CD14-positive monocyte (primary cell): ENCODE measurements at places on chromosomes 13 and 19. TPM values are rescaled to one million over a fixed set of nuclear protein-coding genes. Genes with fewer than 3 reads are reported as not detected.

The C1QTNF9B gene
- not detected for polyA plus RNA-seq

The TMIGD2 gene
- polyA plus RNA-seq, result 0.26 TPM

The TMEM221 gene
- not detected in 2 replicates for polyA plus RNA-seq

The NCR1 gene
- polyA plus RNA-seq, result 0.20 and 0.46 TPM in 2 replicates

The ACP7 gene
- polyA plus RNA-seq, result not detected

The LGALS14 gene
- not detected for polyA plus RNA-seq

The NKG7 gene
- 16.4 TPM for polyA plus RNA-seq

The KCNRG gene
- not detected for polyA plus RNA-seq

The NLRP11 gene
- polyA plus RNA-seq, result not detected in 2 replicates

The LGI4 gene
- polyA plus RNA-seq, result not detected

The CYP2A7 gene
- polyA plus RNA-seq, result not detected

The DKKL1 gene
- polyA plus RNA-seq, result not detected

The COL5A3 gene
- polyA plus RNA-seq, result not detected

The PLIN5 gene
- 0.58 TPM for polyA plus RNA-seq

The FAM83E gene
- not detected in 2 replicates for polyA plus RNA-seq

The OR7A5 gene
- polyA plus RNA-seq, result not detected in 2 replicates

The HPN gene
- not detected for polyA plus RNA-seq

The DNASE2 gene
- polyA plus RNA-seq, result 38.8 TPM

The PRRG2 gene
- polyA plus RNA-seq, result not detected

The RUBCNL gene
- polyA plus RNA-seq, result 1.5 TPM

The C3 gene
- polyA plus RNA-seq, result 3.2 TPM

The PRODH2 gene
- not detected in 2 replicates for polyA plus RNA-seq

The ARHGAP35 gene
- 1.5 TPM for polyA plus RNA-seq

The FXYD3 gene
- polyA plus RNA-seq, result not detected

The ICAM4 gene
- polyA plus RNA-seq, result 11.2 and 14.3 TPM in 2 replicates

The RELB gene
- 34.4 and 54.6 TPM in 2 replicates for polyA plus RNA-seq

The VSTM1 gene
- 3.7 TPM for polyA plus RNA-seq

The LRRC4B gene
- polyA plus RNA-seq, result not detected

The FGF22 gene
- polyA plus RNA-seq, result not detected

The ELSPBP1 gene
- polyA plus RNA-seq, result not detected
